Mesothelial cell of epicardium (in vitro differentiated cells): ENCODE measurements at places on chromosomes 7 and 10. TPM values are rescaled to one million over a fixed set of nuclear protein-coding genes. Genes with fewer than 3 reads are reported as not detected.

DNA sequence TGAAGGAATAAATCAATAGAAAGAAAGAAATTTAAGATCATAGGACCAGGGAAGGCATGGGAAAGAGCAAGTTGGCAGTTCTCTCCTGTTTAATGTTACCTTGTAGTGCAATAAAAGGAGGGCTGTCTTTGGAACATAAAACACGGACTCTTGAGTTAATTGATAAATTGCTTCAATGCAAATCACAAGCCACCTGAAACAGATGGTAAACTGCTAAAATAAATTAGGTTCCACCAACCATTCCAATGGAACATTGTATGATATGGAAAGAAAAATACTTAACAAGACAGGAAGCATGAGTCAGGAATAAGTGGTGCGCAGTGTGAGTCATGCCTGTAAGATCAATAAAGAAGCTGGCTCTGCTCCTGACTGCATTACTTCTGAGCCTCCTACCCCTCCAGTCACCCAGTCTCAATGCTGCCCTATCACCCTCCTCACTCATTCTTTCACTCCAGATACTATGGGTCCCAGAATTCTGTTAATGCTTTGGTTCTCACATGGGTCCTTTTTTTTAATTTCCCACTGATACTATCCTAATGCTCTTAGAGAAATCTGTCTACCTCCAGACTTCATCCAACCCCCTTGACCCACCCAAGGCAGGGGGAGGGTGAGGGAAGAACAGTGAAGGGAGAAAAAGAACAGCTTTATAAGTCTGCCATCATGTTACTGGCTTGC is 78.9 kb downstream of the LRRC17 start:
- no peak overlapping the region for H3K4me3 ChIP-seq
- no peak for DNase-seq
- no peaks in the 10 kb centered on the region for H3K27me3 ChIP-seq
- peaks cover 4% of the 10 kb centered on the region for H3K4me1 ChIP-seq

DNA sequence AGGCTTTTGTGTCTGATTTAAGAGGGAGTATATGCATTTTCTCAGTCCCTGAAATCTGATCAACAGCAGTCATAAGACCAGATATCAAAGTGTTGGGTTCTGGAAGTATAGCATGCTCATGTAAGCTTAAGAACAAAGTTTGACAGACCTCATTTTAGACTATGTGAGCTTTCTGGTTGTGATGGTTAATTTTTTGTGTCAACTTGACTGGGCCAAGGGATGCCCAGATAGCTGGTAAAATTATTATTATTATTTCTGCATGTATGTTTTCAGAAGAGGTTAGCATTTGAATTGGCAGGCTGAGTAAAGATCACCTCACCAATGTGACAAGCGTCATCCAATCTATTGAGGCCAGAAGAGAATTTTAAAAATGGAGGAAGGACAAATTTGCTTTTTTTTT is 63.5 kb upstream of the FRMD4A start:
- H3K4me3 ChIP-seq = no peak overlapping the region
- DNase-seq = no peak
- H3K36me3 ChIP-seq = peaks cover 2% of the 10 kb centered on the region
- no peak overlapping the region for H3K27ac ChIP-seq
- H3K4me1 ChIP-seq = peaks cover 3% of the 10 kb centered on the region

- H3K4me3 ChIP-seq = no peak overlapping the region
- no peaks in the 10 kb centered on the region for H3K36me3 ChIP-seq
- peaks cover 24% of the 10 kb centered on the region for H3K4me1 ChIP-seq
- H3K27me3 ChIP-seq = no peaks in the 10 kb centered on the region
Observed at GRCh38 chr7:121081327-121081936, 92.9 kb downstream of the CPED1 start.

EPHB4 gene
- 120 to 127 TPM (median 125 TPM) in 3 replicates for total RNA-seq

CPN1 gene
- not detected in 3 replicates for total RNA-seq

GRCh38 chr10:118102121-118102520 is 55.4 kb upstream of the RAB11FIP2 start:
- H3K4me3 ChIP-seq = no peak overlapping the region
- H3K27ac ChIP-seq = peak overlapping the region; percentile 36
- no peak for DNase-seq
- H3K36me3 ChIP-seq = no peaks in the 10 kb centered on the region
- H3K4me1 ChIP-seq = peaks cover 16% of the 10 kb centered on the region

GRCh38 chr10:82277591-82277990 is 402.6 kb downstream of the NRG3 start:
- H3K27me3 ChIP-seq = peaks cover 5% of the 10 kb centered on the region
- no peaks in the 10 kb centered on the region for H3K4me1 ChIP-seq
- DNase-seq = no peak
- H3K27ac ChIP-seq = no peak overlapping the region
- no peak overlapping the region for H3K4me3 ChIP-seq
- H3K36me3 ChIP-seq = no peaks in the 10 kb centered on the region

DNA sequence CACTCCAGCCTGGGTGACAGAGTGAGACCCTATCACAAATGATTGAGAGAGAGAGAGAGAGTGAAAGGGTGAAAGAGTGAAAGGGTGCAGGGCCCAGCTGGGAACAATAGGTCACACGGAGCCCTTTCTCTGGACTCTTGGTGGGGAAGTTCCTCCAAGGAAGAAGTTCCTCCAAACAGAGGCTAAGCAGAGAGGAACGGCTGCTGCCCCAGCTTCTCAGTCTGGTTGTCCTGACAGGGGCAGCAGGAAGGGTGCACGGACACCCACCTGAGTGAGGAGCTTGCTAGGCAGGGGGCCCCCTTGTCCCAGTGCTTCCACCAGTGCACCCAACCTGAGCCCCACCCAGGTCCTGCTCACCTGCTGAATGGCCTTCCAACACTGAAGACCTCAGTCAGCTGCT is 38.8 kb upstream of the MYL10 start:
- H3K4me1 ChIP-seq = peaks cover 5% of the 10 kb centered on the region
- no peak for DNase-seq
- H3K27me3 ChIP-seq = no peaks in the 10 kb centered on the region

- H3K36me3 ChIP-seq = no peaks in the 10 kb centered on the region
- H3K27ac ChIP-seq = no peak overlapping the region
- peaks cover 22% of the 10 kb centered on the region for H3K4me1 ChIP-seq
- no peak for DNase-seq
Observed at GRCh38 chr10:114648368-114648767, 9.7 kb downstream of the ABLIM1 start.
